ENCODE measurements at places on chromosomes 6 and 20.

DNA sequence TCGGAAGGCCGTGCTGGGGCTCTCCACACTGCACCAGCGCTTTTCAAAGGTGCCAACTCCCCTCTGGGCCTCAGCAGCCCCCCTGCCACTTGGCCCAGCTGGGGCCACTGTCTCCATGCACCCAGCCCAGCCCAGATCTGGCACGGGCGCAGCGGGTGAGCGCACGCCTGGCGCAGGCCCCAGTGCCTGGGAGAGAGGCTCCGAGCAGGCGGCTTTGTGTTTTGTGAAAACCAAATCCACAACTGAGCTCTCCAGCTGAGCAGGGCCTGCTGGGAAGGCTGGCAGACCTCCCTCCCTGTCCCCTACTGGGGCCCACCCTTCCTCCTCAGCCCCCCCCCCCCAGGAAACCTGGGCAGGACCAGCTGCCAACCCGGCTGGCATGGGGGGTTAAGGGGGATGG is 17.0 kb downstream of the MDGA1 start:
- DNase-seq: no peak

DNA sequence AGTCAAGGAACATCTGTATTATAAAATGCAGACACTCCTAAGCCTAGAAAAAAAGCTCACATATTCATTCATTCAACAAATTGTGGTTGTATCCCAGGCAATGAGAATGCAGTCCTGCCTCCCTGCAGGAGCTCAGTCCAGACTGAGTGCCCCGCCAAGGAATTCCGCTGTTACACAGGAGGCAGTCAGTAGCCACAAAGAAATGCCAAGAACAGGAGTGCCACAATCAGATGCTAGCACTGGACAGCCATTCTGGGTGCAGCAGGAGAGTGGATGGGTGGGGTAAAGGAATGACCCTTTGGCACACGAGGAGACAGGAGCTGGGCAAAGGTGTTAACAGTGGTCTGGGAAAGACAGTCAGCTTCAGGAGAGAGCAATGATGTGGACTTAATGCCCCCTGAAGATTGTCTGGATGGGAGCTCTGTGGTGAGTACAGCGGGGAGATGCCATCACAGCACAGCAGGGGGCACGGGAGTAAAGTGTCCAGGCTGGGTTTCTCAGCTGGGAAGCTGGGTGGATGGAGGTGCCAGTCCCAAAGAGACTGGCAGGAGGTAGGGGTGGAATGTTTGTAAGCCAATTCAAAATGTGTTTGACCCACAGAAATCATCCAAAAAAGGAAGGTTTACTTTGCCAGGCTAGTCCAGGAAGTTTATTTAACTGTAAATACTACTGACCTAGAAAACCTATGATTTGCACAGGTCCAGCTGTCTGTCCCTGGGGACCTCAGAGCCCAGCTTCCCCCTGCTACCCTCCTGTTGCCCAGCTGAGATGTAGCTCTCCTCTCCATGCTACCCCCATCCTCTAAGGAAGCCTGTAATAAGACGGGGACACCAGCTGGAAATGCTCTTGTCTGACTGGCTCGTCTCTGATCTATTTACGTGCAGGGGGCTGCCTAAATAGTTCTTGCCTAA is 84.1 kb downstream of the SLC23A2 start:
- no peak for DNase-seq

DNA sequence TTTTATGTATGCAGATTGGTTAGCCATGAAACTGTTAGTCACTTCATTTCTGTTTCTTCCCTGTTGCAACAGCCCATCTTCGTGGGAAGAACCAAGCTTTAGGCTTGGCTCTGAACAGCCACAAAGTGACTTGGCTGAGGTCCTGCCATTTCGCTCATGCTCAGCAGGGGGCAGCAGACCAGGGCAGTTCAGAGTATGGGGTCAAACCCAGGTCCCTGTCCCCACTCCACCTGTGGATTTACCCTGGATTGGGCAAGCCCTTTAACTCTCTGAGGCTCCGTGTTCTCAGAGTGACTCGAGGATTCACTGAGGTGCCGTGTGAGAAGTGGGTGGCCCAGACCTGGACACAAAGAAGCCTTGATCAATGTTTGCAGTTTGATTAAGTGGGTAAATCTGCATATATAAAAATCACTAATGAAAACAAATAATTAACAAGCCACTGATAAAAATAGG is 19.8 kb upstream of the MAP1LC3A start:
- DNase-seq: peak; percentile 25

- no peak for DNase-seq
Measured at GRCh38 chr6:97133067-97133466, 149.9 kb downstream of the MMS22L start.

DNA sequence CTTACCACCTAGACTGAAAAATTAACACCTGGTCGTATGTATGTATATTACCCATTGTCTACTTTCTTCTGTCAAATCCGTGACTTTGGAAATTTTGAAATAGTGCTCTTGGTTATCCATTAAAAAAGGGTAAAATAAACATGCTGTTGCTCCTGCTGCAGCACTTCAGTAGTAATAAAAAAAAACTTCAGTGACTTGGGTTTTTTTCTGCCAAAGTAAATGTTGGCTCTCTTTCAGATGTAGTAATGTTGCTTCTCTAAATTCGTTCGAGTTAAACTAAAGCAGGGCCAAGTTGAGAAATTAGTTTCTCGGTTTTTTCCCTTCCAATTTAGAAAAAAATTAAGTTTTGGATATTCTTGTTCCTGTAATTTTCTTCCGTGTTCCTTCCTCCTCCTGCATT is 34.2 kb downstream of the JARID2 start:
- no peak for DNase-seq

DNA sequence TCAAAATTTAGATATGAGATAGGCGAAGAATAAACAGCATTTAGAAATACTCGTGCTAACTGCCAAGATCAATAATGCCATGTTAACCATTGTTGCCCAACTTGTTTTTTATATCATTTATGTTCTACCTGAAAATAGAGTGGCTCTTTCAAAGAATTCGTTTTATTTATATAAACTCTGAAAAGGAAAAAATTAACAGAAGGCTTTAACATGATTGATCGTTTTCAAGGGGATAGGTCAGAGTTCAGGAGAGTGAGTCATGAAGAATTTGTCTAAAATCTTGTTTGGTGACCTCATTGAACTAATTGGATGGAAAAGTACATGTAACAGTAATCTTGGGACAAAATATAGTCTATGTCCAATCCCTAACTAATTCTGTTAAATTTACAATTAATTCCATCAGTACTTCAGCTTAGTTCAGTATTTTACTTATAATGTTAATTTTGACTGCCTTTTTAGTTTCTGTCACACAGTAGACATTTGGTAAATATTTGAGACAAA is 11.1 kb upstream of the ELOVL2 start:
- DNase-seq: no peak

GRCh38 chr6:138285800-138286199 is 67.5 kb upstream of the PBOV1 start:
- no peak for DNase-seq

GRCh38 chr6:21202521-21202920 is 391.0 kb upstream of the SOX4 start:
- no peak for DNase-seq

GRCh38 chr20:17228624-17229061 is 1.8 kb downstream of the PCSK2 start:
- DNase-seq: no peak
